Activated CD4-positive, alpha-beta T cell treated with anti-CD3 and anti-CD28 coated beads, Interleukin-2, Interleukin-6, amounts not matched to agents 100 ng/mL and 50 ng/mL, durations not matched to agents 16 hours and 8 hours (primary cell): ENCODE measurements at places on chromosomes 6 and 20.
A peak's percentile ranks its signal among the peaks of the same experiment; 100 is the strongest.

DNA sequence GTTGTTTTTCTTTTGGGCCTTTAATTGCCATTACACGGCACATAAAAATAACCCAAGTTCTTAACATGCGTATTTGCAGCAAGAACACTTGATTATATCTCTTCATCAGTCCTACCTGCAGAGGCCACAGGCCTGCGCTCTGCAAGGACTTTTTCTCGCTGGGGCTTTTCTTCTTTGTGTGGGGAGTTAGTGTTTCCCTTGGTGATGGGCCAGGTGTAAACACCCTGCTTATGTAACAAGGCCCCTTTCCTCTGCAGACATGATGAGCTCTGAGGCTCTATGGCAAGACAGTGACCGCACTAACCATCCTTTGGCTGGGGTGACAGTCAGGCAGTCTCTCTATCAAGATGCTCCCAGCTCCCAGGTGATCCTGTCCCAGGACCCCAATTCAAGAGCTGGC is 97.8 kb upstream of the PCSK2 start:
- DNase-seq: no peak

GRCh38 chr6:7124636-7125035 is 16.9 kb downstream of the RREB1 start:
- no peak for DNase-seq

DNA sequence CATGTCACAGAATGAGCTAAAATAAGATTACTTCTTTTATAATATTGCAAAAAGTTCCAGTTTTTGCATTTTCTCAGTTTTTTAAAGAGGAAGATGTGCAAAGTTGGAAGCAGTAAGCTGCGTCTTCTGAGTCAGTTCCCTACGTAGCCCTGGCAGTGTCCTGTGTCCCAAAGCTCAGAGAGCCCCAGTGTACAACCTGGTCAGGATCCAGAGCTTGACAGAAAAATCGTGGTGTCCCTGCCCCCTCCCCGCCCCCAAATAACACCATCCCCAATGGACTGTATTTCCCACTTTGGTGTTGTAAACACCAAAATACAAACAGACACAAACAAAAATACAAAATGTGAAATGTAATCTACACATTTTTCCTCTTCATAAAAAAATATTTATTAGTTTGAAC is 4.6 kb downstream of the SLC2A4RG start:
- no peak for DNase-seq

GRCh38 chr20:63947638-63948456 is 8.4 kb downstream of the UCKL1 start:
- no peak for DNase-seq

DNA sequence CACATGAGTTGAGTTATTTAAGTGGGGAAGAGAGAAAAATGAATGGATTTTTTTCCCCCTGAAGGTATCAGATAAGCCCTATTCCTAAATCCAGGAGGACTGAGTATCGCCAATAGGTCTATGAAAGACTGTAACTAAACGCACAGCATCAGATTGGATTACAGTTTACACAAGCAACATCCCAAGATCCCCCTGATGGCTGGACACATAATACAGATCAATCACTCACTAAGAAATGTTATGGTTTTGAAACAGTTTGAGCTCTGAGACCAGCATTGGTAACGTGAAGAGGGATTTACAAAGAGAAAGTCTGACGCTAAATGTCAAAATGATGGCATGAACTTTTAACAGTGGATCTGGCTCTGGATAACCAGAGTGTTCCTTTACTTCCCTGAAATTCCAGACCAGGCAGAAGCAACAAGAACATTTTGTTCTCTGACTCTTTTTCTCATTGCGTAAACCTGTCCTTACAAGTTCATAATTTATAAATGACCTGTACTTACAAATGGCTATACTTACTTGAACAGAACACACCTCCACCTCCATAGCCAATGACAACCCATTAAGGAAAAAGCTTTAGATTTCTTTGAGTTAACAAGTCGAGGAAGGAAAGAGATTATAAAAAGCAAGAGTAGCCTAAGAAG is 131.8 kb upstream of the BEND3 start:
- DNase-seq: no peak

DNA sequence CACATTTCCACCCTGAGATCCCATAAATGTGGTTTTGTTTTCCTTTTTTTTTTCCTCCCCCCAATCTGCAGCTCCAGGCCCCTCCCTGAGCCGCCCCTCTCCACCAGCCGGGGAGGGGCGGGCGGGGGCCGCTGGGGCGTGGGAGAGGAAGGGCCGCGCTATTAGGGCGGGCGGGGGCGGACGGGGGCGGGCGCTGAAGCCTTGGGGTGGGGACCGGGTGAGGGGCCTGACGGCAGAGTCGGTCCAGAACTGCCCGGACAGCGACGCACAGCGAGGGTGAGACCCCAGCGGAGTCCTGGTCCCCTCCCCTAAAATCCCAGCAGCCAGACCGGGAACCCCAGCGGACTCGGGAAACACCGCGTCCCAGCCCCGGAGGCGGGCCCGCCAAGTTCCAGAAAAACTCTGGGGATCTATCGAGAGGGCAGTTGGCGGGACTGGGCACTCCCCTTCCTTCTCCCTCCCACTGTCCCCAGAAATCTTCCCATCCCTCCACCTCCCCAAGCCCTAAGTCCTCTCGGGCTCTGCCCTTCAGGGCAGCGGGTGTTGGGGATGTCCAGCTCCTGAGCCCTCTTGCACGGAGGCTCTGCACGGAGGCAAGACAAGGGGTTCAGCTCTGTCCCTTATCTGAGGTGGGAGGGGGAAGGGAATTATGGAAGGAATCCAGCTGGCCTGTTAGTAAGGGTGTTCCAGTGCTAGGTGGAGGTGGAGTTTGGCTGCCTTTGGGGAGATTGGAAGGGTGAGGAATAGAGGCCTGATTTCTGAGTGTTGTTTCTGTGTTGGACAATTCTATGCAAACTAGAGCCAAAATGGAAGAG is at the start of gene PRICKLE4:
PRICKLE4 (plus strand) TSS at position 232 of the 815 bp plus-strand sequence. CDS start 2,692 bp downstream, outside the sequence.
- no peak for DNase-seq

DNA sequence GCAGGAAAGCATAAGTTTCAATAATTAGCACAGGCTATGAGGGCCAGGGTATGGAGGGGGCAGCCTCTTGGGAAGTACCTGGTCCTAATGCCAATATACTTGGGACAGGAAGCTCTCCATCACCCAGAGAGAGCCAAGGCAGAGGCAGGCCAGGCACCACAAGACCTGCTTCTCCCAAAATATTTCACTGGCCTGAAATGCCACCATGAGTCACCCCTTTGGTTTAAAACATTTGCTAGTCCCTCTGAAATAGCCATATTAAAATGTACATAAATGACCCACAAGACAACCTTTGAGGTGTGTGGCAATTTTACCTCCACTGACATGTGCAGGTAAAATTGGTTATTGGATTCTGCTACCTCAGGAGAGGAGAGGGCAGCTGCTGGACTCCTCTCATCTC is 23.4 kb upstream of the SCUBE3 start:
- DNase-seq: no peak

DNA sequence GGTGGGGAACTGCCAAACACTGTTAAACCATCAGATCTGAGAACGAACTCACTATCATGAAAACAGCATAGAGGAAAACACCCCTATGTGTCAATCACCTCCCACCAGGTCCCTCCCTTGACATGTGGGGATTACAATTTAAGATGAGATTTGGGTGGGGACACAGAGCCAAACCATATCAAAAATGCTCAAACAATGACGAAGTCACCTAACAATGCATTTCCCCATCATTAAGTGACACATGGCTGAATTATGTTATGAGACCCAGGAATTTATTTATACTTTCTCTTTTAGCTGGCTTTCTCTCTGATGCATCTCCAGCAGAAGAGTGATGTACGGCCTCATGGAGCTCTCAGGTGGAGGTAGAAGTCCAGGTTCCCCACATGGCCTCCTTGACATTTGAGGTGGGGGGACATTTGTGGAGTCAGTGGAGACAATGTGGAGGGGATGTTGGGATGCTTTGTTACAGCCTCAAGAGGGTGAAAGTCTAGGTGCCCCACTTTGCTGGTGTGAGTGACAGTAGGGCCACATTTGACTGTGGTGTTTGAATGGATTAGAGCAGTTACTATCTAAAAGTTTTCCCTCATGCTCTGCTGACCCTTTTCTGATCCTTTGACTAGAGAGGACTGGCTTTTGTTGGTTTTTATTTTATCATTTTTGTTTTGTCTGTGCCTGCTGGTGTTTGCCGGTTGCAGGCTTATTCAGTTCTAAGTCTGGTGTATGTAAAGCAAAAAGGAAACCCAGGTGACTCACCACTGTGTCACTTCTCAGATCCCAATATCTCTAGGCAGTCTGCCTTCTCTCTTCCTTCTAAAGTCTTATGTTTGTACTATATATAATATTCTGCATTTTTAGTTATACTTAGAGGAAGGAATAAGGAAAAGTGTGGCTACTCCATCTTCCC is 18.5 kb upstream of the DCBLD1 start:
- peak; percentile 63 for DNase-seq

DNA sequence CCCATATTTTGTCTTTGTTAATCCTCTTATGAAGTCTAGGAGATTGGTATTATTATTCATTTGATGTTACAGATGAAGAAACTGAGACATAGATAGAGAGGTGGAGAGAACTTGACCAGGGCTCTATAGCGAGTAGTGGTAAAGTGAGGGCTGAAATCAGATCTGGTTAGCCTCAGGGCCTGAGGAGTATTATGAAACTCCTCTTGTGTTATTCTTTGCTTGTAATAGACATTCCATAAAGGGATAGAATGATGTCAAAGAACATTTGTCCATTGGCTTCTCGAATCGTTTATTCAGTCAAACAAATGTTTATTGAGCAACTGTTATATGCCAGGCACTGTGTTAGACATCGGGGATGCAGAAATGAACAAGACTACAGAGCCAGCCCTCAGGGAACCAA is at the start of gene IL22RA2:
IL22RA2 (minus strand) TSS at position 144 of the 400 bp plus-strand sequence. CDS start 11,895 bp downstream, outside the sequence.
- no peak for DNase-seq

DNA sequence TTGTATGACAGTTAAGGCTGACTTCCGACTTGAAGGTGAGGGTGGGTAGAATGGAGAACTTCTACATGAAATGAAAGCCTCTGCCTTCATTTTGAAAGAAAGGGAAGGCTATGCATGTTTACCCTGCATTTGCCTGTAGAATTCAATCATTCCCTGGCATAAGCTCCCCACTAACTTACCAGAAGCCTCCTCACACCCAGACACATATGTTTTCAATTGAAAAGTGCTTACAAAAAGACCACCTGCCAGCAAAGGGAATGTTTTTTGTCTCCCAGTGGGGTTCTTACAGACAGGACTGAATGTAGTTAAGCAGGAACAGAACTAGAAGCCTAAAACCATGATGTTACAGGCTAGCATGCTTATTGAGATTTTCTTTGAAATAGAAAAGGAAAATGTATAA is 392.1 kb upstream of the HSF2 start:
- no peak for DNase-seq

DNA sequence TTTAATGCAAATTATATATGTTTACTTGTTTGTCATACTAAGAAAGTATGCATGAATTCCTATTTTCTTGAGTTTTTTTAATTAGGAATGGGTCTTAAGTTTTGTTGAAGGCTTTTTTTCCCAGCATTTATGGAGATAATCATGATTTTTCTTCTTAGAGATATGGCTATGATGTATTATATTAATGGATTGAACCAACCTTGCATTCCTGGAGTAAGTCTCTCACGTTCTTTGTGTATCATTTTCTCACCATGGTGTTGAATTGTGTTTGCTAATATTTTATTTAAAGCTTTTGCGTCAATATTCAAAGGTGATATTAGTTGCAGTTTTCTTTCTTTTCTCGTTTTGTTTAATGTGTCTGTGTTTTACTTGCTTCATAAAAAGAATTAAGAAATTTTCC is 48.4 kb upstream of the SLC35D3 start:
- DNase-seq: no peak

- no peak for DNase-seq
These were observed 158.9 kb downstream of the RALGAPA2 start for GRCh38 chr20:20553541-20553940.

DNA sequence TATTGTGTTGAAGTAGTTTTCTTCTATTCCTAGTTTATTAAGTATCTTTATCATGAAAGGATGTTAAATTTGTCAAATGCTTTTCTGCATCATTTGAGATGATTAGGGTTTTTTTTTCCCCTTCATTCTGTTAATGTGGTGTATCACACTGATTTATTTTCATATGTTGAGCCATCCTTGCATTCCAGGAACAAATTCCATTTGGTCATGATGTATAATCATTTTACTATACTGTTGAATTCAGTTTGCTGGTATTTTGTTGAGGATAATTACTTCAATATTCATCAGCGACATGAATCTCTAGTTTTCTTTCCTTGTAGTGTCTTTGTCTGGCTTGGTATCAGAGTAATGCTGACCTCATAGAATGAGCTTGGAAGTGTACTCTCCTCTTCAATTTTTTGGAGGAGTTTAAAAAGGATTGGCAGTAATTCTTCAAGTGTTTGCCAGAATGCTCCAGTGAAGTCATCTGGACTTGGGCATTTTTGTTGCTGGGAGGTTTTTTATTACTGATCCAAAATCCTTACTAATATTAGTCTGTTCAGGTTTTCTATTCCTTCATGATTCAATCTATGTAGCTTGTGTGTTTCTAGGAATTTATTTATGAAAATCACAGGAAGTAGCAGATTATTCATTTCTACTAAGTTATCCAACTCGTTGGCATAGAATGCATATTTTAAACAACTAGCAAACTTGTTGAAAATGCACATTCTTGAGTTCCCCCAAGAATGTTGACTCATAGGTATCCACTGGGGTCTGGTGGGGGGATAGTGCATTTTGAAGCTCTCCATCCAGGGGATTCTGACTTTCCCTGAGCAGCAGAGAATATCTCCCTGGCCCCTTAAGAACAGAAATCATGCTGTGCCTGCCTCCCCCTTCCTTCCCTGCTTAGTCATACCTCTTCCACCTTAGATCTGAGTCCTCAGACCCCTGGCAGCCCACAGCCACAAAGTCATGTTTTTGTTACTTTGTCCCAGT is 187.1 kb downstream of the BMP7 start:
- DNase-seq: no peak

DNA sequence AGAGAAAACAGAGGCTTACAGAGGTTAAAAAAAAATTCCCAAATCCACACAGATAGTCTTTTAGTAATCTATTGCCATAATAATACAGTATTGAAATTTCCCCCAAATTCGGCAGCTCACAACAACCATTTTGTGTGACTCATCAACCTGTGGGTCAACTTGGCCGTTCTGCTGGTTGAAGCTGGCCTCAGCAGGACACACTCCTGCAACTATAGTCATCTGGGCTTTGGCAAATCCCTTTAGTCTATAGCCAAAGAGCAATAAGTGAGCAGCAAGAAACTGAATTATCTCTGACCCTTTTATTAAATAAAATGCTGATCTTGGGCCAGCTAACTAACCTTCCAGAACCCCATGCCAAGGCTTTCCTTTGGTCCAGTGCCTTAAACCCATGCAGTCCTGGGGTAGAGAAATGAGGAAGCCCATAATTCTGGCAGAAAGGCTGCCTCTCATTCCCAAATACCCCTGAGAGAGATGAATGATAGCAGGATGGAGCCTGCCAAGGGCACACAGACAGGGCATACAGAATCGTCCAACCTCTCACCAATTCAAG is 17.2 kb upstream of the SNAP25 start:
- DNase-seq: no peak
